ENCODE measurements at places on chromosomes 4 and X.
A peak's percentile ranks its signal among the peaks of the same experiment; 100 is the strongest.

DNA sequence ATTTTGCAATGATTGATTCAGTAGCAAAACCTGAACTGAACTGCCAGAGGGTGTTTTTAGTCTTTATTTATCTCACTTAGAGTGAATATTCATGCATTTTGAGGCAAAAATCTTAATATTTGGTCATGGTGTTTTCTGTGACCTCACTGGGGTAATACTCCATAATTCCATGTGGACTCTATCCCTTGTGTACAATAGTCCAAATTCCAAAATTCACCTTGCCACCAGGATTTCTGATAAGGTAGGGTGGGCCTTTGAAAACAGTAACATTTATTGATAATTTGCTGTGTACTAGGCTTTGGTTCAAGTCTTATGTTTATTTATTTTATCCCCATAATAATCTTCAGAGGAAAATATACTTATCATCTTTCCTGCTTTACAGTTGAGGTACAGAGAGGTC is 68.4 kb upstream of the PDE5A start:
- DNase-seq: no peak

DNA sequence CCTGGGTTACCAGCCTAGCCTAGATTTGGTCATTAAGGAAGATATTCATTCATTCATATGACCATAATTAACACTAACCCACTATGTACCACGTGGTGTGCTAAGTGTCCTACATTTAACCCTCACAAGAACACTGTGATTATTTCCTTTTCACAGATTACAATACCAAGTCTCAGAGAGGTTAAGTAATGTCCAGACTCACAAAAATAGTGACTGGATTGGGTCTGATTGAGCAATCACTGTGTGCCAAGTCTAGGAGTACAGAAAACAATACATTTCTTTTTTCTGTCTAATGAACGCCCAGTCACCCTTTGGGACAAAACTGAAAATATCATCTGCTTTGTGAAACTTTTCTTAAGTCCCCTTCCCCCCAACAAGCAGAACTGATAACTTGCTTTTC is 7.6 kb upstream of the DLG3 start:
- DNase-seq: no peak

DNA sequence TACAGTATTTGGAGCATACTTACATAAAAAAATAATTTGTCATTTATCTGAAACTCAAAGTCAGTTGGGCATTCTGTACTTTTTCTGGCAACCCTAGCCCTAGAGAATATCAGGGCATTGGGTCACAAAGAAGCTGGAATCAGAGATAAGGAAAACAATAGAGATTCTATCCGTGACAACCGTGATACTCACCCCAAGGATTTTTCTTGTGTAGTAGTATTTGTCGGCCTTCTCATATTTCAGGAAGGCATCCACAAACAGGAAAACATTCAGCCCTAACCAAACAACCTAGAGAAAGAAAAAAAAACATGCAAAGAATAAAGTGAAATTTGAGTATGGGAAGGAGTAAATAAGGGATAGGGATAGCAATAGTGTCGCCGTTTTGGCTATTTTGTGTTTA is 3.6 kb downstream of the NOX1 start:
- DNase-seq: no peak

GRCh38 chr4:39702716-39703115 is 4.8 kb downstream of the UBE2K start:
- DNase-seq: no peak

GRCh38 chr4:67533112-67533511 is 12.2 kb downstream of the CENPC start:
- DNase-seq: no peak

- no peak for DNase-seq
Observed at GRCh38 chr4:82371497-82371896, 2.3 kb downstream of the HNRNPD start.

DNA sequence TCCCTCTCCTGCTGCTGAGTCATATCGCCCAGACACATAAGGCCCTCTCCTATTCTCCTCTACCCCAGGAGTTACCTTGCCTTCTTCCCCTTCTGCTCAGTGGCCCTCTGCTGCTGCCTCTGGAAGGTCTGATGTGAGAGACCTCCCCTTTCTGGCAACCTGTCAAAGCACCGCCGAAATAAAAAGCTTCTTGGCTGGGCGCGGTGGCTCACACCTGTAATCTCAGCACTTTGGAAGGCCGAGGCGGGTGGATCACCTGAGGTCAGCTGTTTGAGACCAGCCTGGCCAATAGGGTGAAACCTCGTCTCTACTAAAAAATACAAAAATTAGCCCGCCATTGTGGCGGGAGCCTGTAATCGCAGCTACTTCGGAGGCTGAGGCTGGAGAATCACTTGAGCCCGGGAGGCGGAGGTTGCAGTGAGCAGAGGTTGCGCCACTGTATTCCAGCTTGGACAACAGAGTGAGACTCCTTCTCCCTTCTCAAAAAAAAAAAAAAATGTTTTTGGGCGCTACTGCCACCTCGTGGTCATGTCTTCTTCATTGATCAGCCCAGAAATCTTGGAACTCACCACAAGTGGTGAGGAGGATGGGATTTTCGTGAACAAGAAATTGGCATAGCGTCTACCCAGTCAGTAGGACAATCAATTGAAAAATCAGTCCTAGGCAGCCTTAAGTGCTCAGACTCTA is 8.6 kb upstream of the ZXDA start:
- peak; percentile 39 for DNase-seq

DNA sequence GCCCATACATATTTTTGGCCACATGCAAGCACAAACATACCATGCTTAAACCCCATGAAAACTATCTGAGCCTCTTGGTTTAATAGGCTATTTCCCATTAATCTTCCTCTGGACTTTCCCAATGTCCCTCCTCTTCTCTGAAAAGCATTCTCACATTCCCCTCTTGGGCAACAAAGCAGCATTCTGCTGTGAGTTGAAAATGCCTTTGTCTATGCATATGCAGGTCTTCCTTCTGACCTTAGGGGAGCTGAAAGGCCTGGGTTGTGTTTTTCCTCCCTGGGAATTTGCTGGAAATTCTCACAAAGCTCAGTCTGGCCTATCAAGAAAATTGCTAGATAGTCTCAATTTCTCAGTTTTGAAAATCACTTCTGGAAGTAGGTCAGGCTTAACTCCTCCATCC is 4.2 kb downstream of the VSIG4 start:
- DNase-seq: no peak

GRCh38 chr4:138959097-138959815 is 56.3 kb upstream of the NOCT start:
- DNase-seq: no peak

GRCh38 chr4:22688236-22688635 is 4.5 kb upstream of the GBA3 start:
- no peak for DNase-seq

GRCh38 chr4:165971933-165972332 is 98.9 kb downstream of the TLL1 start:
- DNase-seq: no peak

DNA sequence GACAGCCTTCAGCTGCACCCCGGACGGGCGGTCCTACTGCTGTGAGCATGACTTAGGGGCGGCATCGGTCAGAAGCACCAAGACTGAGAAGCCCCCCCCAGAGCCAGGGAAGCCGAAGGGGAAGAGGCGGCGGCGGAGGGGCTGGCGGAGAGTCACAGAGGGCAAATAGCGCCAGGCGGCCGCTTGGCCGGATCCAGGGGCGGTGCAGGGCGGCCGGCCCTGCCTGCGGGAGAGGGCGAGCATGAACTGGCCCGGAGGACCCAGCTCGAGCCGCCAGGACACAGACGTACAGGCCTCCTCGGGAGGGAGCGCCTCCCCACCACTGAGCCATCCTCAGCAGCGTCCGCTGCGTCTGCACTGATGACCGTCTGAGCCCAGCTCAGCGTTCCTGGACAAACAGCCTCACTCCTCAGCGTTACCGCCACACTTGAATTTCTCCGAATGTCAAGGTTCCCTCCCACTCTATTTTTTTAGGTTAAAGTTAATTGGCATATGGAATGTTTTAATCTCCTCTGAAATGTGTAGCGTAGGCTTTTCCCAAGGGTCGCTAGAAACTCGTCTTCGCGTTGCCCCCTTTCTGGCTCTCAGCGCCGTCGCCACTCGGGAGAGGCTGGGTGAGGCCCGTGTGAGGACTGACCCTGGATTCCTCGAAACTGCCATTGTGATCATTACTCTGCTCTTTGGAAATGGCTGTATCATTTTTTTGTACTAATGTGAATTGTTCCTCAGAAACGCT is 29.9 kb downstream of the NELFA start:
- no peak for DNase-seq

DNA sequence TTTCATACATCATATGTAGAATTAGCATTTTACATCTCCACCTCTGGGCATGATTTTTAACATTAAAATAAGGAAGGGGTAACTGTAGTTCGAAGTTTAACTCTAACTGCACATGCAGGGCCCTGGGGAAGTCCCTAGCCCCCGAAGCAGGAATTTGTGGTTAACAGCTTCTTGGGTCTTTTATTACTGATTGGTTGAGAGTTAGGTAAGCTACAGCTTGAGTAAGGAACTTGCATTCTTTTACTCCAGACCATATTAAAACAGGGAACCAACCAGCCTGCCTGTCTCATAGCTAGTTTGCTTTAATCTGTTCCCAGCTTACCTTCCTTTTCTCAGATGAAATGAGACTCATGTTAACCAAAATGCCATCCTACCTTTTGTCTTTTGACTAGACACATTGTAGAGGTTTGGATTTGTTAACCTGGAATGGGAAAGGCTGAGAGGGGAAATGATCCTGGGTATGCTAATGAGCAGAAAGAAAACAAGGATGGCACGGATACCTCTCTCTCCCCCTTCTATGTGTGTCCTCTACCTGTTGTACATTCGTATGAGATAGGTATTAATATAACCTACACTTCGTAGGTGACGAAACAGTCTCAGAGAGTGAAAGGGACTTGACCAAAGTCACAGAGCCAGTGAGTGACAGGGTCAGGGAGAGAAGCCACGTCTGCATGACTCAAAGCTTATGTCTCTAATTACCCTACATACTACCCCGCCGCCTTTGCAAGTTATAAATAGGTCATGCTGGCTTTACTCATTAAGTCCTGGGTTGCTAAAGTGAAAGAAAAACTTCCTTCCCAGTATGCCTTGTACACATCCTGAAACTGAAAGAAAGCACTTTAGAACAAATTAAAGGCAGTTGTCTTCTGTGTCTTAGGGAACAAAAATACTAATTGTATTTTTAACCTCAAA is 119.5 kb upstream of the AFF2 start:
- DNase-seq: no peak

GRCh38 chrX:129908636-129909035 is 2.7 kb downstream of the UTP14A start:
- no peak for DNase-seq

- no peak for DNase-seq
Observed at GRCh38 chr4:176404621-176405020, 84.9 kb downstream of the SPCS3 start.

- no peak for DNase-seq
Observed at GRCh38 chrX:111719426-111720210, 38.6 kb downstream of the ALG13 start.

DNA sequence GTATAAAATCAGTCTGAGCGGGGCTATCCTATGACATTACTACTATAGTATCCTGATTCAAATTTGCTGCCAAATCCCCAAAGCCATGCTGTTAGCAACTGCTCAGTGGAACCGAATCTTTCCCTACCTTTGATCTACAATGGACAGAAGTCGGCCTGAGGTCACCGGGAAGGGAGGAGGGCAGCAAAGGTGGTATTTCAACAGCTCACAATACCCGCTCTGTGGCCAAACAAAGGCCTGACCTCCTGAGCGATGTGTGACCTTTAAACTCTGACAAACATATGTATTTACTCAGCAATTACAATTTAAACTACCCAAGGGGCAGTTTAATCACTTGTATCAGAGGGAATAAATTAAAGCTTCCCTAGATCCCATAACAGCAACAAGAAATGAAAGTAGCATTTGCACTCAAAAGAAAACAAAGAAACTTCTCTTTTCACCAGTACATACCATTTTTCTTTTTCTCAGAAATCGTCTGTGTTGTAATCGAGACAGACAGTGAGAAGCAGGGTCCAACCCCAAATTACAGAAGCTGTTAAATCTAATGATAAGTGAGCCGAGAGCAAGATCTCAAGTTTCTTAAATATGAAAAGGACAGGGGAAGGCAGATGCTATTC is 11.6 kb upstream of the TMEM128 start:
- DNase-seq: no peak

DNA sequence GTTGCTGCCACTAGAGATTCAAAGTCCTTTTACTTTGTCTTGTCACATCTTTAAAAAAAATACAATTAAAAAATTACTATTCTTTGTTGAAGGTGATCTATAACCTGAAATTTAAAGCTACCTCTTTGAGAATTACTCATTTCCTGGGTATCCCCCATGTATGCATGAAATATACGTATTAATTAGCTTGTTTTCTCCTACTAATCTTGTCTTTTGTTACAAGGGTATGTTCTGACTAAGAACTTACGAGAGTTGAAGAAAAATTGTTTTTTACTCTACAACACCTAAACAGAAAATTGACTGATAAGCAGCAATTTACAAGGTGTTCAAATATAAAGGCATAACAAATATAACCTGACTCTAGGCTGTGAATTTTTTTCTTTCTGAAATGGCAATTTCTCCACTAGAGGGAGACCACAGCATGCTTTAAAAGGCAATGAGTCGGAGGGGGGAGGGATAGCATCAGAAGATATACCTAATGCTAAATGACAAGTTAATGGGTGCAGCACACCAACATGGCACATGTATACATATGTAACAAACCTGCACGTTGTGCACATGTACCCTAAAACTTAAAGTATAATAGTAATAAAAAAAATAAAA is 249.6 kb downstream of the OPHN1 start:
- DNase-seq: no peak

- DNase-seq: no peak
Observed at GRCh38 chr4:158906073-158906472, 137.2 kb downstream of the FNIP2 start.

DNA sequence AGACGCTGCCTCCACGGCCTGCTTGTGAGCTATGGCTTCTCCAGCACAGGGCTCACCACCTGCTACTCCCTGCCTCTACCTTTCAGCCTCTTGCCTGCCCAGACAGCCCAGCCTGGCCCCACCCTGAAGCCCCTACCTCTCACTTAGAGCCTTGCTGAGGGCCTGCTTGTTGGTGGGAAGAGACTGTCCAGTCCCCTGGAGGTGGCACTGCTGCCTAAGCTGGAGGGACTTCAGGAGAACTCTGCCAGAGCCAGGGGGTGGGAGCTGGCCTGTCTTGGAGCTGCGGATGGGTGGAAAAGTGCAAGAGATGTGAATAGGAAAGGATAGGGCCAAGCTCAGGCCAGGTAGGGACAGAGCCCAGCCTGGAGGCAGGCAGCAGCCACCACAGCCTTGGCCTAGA is 2.7 kb upstream of the ZNF185 start:
- DNase-seq: no peak

All from SHP77 treated with DMSO at 0.1 percent for 48 hours (cell line).